ENCODE measurements at places on chromosomes 12 and 14. TPM values are rescaled to one million over a fixed set of nuclear protein-coding genes. Genes with fewer than 3 reads are reported as not detected.

RIN3 gene
- 2.0 TPM for total RNA-seq

KRT6A gene
- total RNA-seq = not detected

RND1 gene
- total RNA-seq = not detected

NOVA1 gene
- total RNA-seq = 6.6 TPM

ZNF410 gene
- 54.5 TPM for total RNA-seq

APEX1 gene
- total RNA-seq = 223 TPM

DNAH10 gene
- under 0.01 TPM for total RNA-seq

HEBP1 gene
- 9.0 TPM for total RNA-seq

EXOC3L4 gene
- total RNA-seq = not detected

DPPA3 gene
- total RNA-seq = not detected

KRT75 gene
- total RNA-seq = not detected

CFAP251 gene
- total RNA-seq = 2.0 TPM

Measured in myometrial cell (primary cell).